CD4-positive, alpha-beta T cell (primary cell): ENCODE measurements at places on chromosomes 1 and 21.
A peak's percentile ranks its signal among the peaks of the same experiment; 100 is the strongest.

- no peaks in the 10 kb centered on the region for H3K27me3 ChIP-seq
- peaks cover 3% of the 10 kb centered on the region for H3K36me3 ChIP-seq
- H3K27ac ChIP-seq, result no peak overlapping the region
- no peaks in the 10 kb centered on the region for H3K4me1 ChIP-seq
- H3K4me3 ChIP-seq, result no peak overlapping the region
Observed at GRCh38 chr1:51648180-51649109, 31.6 kb downstream of the OSBPL9 start.

- no peak for DNase-seq
- no peaks in the 10 kb centered on the region for H3K27me3 ChIP-seq
- no peaks in the 10 kb centered on the region for H3K36me3 ChIP-seq
Observed at GRCh38 chr1:35668506-35668905, 27.2 kb upstream of the PSMB2 start.

- DNase-seq, result no peak
- H3K36me3 ChIP-seq, result no peaks in the 10 kb centered on the region
- no peak overlapping the region for H3K4me3 ChIP-seq
- H3K27ac ChIP-seq, result no peak overlapping the region
Observed at GRCh38 chr21:35652872-35653271, 407.5 kb downstream of the SETD4 start.

- peaks cover 7% of the 10 kb centered on the region for H3K4me1 ChIP-seq
- no peaks in the 10 kb centered on the region for H3K27me3 ChIP-seq
- H3K27ac ChIP-seq, result no peak overlapping the region
- no peak overlapping the region for H3K4me3 ChIP-seq
- no peak for DNase-seq
Observed at GRCh38 chr1:239744851-239745250, 346.8 kb upstream of the FMN2 start.

- no peak overlapping the region for H3K27ac ChIP-seq
- H3K36me3 ChIP-seq, result no peaks in the 10 kb centered on the region
- H3K4me3 ChIP-seq, result no peak overlapping the region
- peaks cover 14% of the 10 kb centered on the region for H3K27me3 ChIP-seq
- no peak for DNase-seq
Observed at GRCh38 chr1:6962478-6962995, 177.3 kb downstream of the CAMTA1 start.

GRCh38 chr1:208803011-208803811 is 559.0 kb upstream of the PLXNA2 start:
- no peak for DNase-seq
- H3K4me1 ChIP-seq, result no peaks in the 10 kb centered on the region
- H3K27me3 ChIP-seq, result no peaks in the 10 kb centered on the region
- H3K36me3 ChIP-seq, result no peaks in the 10 kb centered on the region

DNA sequence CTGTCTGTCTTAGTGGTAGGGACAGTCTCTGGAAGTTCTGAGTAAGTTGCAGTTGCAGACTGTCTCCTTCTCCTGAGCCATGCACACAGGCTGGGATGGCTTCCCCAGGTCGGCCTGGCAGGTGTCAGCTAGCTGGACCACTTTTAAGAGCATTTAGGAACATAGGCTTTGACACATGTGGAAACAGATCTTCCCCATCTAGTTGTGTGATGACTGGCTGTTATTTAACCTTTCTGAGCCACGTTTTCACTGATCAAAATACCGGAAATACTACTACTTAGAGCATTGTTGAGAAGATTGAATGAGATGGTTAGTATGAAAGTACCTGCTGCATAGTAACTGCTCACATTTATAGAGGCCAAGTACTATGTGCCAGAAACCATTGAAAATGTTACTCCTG is 6.2 kb upstream of the MAPKAPK2 start:
- no peak for DNase-seq
- no peak overlapping the region for H3K4me3 ChIP-seq
- H3K27me3 ChIP-seq, result no peaks in the 10 kb centered on the region

- H3K27ac ChIP-seq, result no peak overlapping the region
- no peak overlapping the region for H3K4me3 ChIP-seq
- no peaks in the 10 kb centered on the region for H3K36me3 ChIP-seq
- DNase-seq, result no peak
- no peaks in the 10 kb centered on the region for H3K27me3 ChIP-seq
Observed at GRCh38 chr1:101346419-101346818, 109.6 kb downstream of the S1PR1 start.

DNA sequence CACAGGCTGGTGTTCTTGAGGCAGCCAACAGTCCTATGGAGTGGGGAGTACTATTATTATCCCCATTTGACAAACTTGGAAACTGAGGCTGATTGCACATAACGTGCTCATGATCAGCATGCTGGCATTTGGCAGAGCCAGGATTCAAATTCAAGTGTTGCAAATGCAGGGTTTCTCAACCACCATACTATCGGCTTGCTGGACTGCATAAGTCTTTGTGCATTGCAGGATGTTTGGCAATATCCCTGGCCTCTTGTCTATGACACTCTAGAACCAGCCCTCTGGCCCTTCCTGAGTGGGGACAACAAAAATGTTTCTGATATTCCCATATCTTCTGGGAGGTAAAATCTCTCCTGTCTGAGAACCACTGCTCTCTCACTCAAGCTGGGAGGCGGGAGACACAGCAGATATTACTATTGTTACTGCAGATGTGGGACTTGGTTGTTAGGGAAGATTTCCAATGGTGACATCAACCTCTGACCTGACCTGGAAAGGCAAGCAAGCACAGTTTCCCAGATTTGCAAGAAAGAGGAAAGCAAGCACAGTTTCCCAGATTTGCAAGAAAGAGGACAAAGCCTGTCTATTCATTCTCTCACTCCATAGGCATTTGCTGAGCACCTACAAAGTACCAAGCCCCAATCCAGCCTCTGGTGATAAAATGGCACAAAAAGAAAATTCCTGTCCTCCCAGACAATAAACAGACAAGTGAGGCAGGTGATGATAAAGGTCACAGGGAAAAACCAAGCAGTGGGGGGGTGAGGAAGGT is 1.0 kb upstream of the AADACL3 start:
- no peak overlapping the region for H3K27ac ChIP-seq
- no peaks in the 10 kb centered on the region for H3K4me1 ChIP-seq
- peaks cover 4% of the 10 kb centered on the region for H3K27me3 ChIP-seq

- no peaks in the 10 kb centered on the region for H3K27me3 ChIP-seq
- peaks cover 49% of the 10 kb centered on the region for H3K4me1 ChIP-seq
- peak; percentile 59 for DNase-seq
- peak overlapping the region; percentile 96 for H3K27ac ChIP-seq
- H3K4me3 ChIP-seq, result peak overlapping the region; percentile 98
Observed at GRCh38 chr1:161046605-161047228, 940 bp upstream of the USF1 start.

- H3K4me1 ChIP-seq, result peaks cover 26% of the 10 kb centered on the region
- no peak for DNase-seq
- H3K27ac ChIP-seq, result no peak overlapping the region
- H3K27me3 ChIP-seq, result peaks cover 4% of the 10 kb centered on the region
Observed at GRCh38 chr1:2645776-2646175, 13.0 kb upstream of the MMEL1 start.

- H3K27ac ChIP-seq, result no peak overlapping the region
- no peaks in the 10 kb centered on the region for H3K4me1 ChIP-seq
- DNase-seq, result no peak
Observed at GRCh38 chr21:19268686-19269085, 865.1 kb upstream of the TMPRSS15 start.

DNA sequence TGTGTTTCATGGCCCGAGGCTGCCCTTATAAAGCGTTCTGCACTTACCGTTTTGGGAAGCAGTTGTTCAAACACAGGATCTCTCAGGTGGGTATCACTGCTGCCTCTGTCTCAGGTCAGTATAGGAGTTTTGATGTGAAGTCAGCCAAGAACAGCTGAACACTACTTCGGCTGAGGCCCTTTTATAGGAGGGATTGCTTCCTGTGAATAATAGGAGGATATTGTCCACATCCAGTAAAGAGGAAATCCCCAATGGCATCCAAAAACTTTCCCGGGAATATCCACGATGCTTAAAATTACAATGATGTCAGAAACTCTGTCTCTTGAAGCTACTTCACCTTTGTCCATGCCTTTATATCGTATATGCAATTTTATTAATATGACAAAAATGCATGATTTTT is at the start of gene SELE:
Gene SELE, minus strand, starts transcription at position 156 of the 400 bp plus-strand sequence. CDS start 467 bp downstream, outside the sequence.
- H3K27me3 ChIP-seq, result peaks cover 8% of the 10 kb centered on the region
- DNase-seq, result no peak
- H3K4me1 ChIP-seq, result no peaks in the 10 kb centered on the region
- H3K4me3 ChIP-seq, result no peak within 1 kb of the TSS
- no peaks in the 10 kb centered on the region for H3K36me3 ChIP-seq

GRCh38 chr1:31593770-31594632 is 17.7 kb downstream of the TINAGL1 start:
- H3K4me3 ChIP-seq, result no peak overlapping the region
- peak; percentile 65 for DNase-seq
- no peaks in the 10 kb centered on the region for H3K27me3 ChIP-seq
- H3K36me3 ChIP-seq, result no peaks in the 10 kb centered on the region
- peaks cover 3% of the 10 kb centered on the region for H3K4me1 ChIP-seq
- no peak overlapping the region for H3K27ac ChIP-seq

DNA sequence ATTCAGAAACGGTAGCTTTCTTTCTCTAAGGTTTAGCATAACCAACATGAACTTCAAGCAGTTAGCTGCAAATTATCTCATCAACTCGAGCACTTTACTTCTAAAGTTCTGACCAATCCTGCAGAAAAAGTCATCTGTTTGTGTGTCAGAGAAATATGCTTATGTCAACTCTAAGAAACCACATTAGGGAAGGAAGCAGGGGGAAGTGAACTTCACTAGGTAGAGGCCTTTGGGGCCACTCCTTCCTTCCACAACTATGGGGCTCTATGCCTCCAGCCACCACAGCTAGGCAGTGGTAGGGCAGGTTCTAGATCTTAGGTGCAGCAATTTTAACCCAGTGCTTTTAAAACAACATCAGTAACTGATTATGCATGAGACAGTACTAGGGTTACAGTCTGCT is 375.9 kb downstream of the DSCAM start:
- no peak for DNase-seq
- H3K27ac ChIP-seq, result no peak overlapping the region
- no peaks in the 10 kb centered on the region for H3K27me3 ChIP-seq
- no peak overlapping the region for H3K4me3 ChIP-seq
- H3K36me3 ChIP-seq, result no peaks in the 10 kb centered on the region
- no peaks in the 10 kb centered on the region for H3K4me1 ChIP-seq

DNA sequence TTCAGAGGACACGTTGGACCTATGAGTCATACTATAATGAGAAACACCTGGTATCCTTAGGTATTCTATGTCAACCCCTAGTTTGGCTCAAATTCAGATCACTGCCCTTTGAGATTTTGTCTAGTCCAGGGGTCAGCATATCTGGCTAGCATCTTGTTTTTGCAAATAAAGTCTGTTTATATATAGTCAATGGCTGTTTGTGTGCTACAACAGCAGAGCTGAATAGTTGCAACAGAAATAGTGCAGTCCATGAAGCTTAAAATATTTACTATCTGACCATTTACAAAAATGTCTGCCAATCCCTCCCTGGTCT is 48.5 kb upstream of the EDEM3 start:
- H3K27me3 ChIP-seq, result no peaks in the 10 kb centered on the region
- peaks cover 3% of the 10 kb centered on the region for H3K4me1 ChIP-seq
- H3K4me3 ChIP-seq, result no peak overlapping the region
- H3K27ac ChIP-seq, result no peak overlapping the region
- no peak for DNase-seq

- peaks cover 8% of the 10 kb centered on the region for H3K36me3 ChIP-seq
- DNase-seq, result no peak
- no peak overlapping the region for H3K27ac ChIP-seq
- H3K4me3 ChIP-seq, result no peak overlapping the region
Observed at GRCh38 chr1:6468729-6469461, 2.9 kb upstream of the TNFRSF25 start.

GRCh38 chr1:149965440-149965839 is 28.8 kb upstream of the MTMR11 start:
- no peak overlapping the region for H3K4me3 ChIP-seq
- H3K27me3 ChIP-seq, result no peaks in the 10 kb centered on the region
- H3K36me3 ChIP-seq, result peaks cover 31% of the 10 kb centered on the region
- no peak overlapping the region for H3K27ac ChIP-seq

- peaks cover 59% of the 10 kb centered on the region for H3K4me1 ChIP-seq
- H3K36me3 ChIP-seq, result peaks cover 15% of the 10 kb centered on the region
- H3K27me3 ChIP-seq, result no peaks in the 10 kb centered on the region
- H3K27ac ChIP-seq, result peak overlapping the region; percentile 75
- H3K4me3 ChIP-seq, result peak overlapping the region; percentile 83
Observed at GRCh38 chr1:145956781-145957442, 905 bp downstream of the LIX1L start.

- DNase-seq, result no peak
- H3K27ac ChIP-seq, result no peak overlapping the region
- no peaks in the 10 kb centered on the region for H3K27me3 ChIP-seq
- no peaks in the 10 kb centered on the region for H3K36me3 ChIP-seq
- H3K4me3 ChIP-seq, result no peak overlapping the region
Observed at GRCh38 chr1:202812176-202813026, 1.6 kb downstream of the PCAT6 start.

DNA sequence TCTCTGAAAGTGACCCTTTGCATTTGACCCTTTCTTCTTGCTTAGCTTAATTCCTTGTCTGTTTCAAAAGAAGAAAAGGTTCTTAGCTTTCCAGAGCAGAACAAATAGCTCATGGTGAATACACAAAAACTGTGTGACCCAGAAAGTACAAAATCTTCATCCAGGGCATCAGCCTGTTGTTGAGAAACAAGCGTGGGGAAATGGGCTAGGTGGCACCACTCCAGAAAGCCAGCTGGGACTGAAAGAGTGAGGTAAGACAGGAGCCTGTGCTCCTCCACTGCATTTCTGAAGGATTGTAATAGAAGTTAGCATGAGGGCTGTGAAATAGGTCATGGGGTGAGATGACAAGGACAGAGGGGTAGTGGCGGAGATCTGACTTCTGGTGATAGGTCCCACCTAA is 45.8 kb downstream of the CYP2J2 start:
- no peaks in the 10 kb centered on the region for H3K27me3 ChIP-seq
- H3K27ac ChIP-seq, result no peak overlapping the region
- no peak for DNase-seq
- H3K36me3 ChIP-seq, result no peaks in the 10 kb centered on the region
- no peak overlapping the region for H3K4me3 ChIP-seq

- H3K27me3 ChIP-seq, result no peaks in the 10 kb centered on the region
- no peaks in the 10 kb centered on the region for H3K4me1 ChIP-seq
- H3K36me3 ChIP-seq, result no peaks in the 10 kb centered on the region
- no peak overlapping the region for H3K4me3 ChIP-seq
- H3K27ac ChIP-seq, result no peak overlapping the region
Observed at GRCh38 chr21:21076491-21076890, 78.3 kb downstream of the NCAM2 start.

DNA sequence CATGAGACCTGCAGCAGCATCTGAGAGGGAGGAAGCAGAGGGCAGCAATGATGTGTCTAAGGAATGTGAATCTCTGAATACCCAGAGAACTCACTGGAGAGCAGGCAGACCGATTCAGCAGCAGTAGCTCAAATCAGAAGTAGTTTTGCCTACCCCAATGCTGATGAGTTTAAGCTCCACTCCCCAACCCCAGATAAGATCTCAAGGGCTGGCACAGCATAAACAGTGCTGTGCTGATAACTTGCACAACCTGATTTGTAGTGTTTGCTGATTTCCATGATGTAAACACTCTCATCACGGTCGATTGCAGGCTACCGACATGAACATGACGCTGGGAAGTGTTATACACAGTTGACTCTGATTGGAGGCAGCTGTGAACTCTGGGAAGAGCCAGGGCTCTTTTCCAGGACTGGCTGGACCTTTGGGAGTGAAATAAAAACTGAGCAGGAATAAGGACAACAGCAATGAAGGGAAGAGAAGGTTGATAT is 11.2 kb upstream of the HMGCS2 start:
- H3K4me3 ChIP-seq, result no peak overlapping the region
- H3K27me3 ChIP-seq, result peaks cover 7% of the 10 kb centered on the region
- no peak overlapping the region for H3K27ac ChIP-seq
- no peaks in the 10 kb centered on the region for H3K36me3 ChIP-seq
- no peak for DNase-seq
